ENCODE measurements at places on chromosomes 1 and 21. TPM values are rescaled to one million over a fixed set of nuclear protein-coding genes. Genes with fewer than 3 reads are reported as not detected.

GRCh38 chr1:7705048-7705907, 65.8 kb upstream of the VAMP3 start:
- peaks cover 8% of the 10 kb centered on the region for H3K4me1 ChIP-seq
- H3K36me3 ChIP-seq: no peaks in the 10 kb centered on the region
- peaks cover 56% of the 10 kb centered on the region for H3K27me3 ChIP-seq
- H3K27ac ChIP-seq: peak overlapping the region; percentile 36
- DNase-seq: peak; percentile 27

GRCh38 chr1:81006502-81006901, 794.2 kb upstream of the ADGRL2 start:
- H3K27ac ChIP-seq: no peak overlapping the region
- H3K27me3 ChIP-seq: no peaks in the 10 kb centered on the region
- no peaks in the 10 kb centered on the region for H3K36me3 ChIP-seq
- H3K4me1 ChIP-seq: no peaks in the 10 kb centered on the region
- no peak overlapping the region for H3K4me3 ChIP-seq

GRCh38 chr1:197234581-197234980, 33.5 kb upstream of the CRB1 start:
- peaks cover 3% of the 10 kb centered on the region for H3K36me3 ChIP-seq
- no peaks in the 10 kb centered on the region for H3K27me3 ChIP-seq
- H3K27ac ChIP-seq: no peak overlapping the region
- no peak overlapping the region for H3K4me3 ChIP-seq
- no peaks in the 10 kb centered on the region for H3K4me1 ChIP-seq
- no peak for DNase-seq

DNA sequence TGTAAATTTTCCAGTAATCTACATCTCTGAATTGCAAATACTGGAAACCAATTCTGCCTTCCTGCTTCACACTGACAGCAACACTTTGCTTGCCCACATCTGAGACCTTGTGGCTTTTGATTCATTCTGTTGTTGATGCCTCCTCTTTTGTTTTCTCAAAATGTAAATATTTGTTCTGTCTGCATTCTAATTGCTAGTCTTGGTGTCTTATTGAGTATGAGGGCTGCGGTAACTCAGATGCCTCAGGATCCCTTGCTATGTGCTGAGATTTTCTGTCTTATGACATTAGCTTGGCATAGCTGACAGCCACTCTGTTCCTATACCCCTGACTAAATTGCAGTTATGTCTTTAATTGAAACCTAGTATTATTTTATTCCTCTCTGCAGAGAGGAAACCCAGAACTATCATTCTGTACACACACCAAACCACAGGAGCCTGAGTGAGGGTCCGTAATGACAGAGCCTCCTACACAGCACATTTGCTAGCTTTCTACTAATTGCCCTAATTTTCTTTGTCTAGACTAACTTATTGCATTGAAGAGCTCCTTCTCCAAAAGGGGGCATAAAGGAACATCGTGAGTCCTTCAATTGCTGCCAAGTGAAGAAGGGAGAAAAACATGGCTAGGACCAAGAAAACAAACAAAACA, 72.1 kb downstream of the GREM2 start:
- H3K4me1 ChIP-seq: peaks cover 14% of the 10 kb centered on the region
- H3K27me3 ChIP-seq: no peaks in the 10 kb centered on the region
- H3K36me3 ChIP-seq: peaks cover 8% of the 10 kb centered on the region
- no peak for DNase-seq

GRCh38 chr1:116902723-116903383, 6.9 kb upstream of the PTGFRN start:
- H3K4me1 ChIP-seq: no peaks in the 10 kb centered on the region
- no peak overlapping the region for H3K27ac ChIP-seq
- H3K27me3 ChIP-seq: no peaks in the 10 kb centered on the region
- no peak for DNase-seq
- H3K4me3 ChIP-seq: no peak overlapping the region
- H3K36me3 ChIP-seq: no peaks in the 10 kb centered on the region

DNA sequence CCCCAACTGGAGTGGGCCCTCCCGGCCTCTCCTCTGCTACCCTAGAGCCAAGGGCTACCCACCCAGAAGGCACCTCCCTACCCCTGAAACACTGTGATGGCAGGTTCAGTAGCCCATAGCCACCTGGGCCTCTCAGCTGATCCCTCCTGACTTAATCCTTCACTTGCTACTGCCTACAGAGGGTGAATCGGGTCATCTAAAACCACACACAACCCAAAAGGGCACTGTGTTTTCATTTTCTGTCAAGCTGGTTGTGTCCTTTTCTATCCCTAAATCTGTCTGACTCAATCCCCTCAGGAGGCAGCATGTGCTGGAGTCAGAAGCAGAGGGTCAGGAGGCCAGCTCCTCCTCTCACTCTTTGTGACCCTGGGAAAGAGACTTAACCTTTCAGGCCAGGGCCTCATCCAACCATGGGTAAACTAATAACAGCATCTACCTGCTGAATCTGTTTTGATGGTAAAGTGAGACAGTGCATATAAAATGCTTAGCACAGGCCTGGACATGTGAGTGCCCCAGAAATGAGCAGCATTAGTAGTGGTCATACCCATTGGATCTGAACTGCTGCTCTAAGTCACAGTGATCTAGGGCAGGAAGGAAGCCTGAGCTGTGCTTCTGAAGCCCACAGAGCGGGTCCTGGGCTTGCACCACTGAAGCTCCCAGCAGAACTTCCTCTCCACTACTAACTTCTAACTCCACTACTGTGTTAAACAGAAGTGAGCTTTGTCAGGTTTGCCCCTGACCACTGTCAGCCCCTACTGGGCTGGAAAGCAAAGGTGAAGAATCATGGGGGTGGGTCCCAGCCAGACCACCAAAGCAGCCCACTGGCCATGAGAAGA, 11.0 kb downstream of the PMVK start:
- no peaks in the 10 kb centered on the region for H3K27me3 ChIP-seq
- H3K4me3 ChIP-seq: no peak overlapping the region
- peaks cover 8% of the 10 kb centered on the region for H3K36me3 ChIP-seq
- peaks cover 15% of the 10 kb centered on the region for H3K4me1 ChIP-seq
- no peak for DNase-seq

- H3K27ac ChIP-seq: no peak overlapping the region
- no peak for DNase-seq
- no peaks in the 10 kb centered on the region for H3K36me3 ChIP-seq
- H3K4me1 ChIP-seq: peaks cover 18% of the 10 kb centered on the region
- H3K27me3 ChIP-seq: peaks cover 4% of the 10 kb centered on the region
Measured at GRCh38 chr21:42013931-42014330, 3.8 kb upstream of the ZBTB21 start.

GRCh38 chr1:208217781-208218180, 26.4 kb downstream of the PLXNA2 start:
- H3K36me3 ChIP-seq: no peaks in the 10 kb centered on the region
- peaks cover 2% of the 10 kb centered on the region for H3K4me1 ChIP-seq
- no peak overlapping the region for H3K4me3 ChIP-seq
- H3K27me3 ChIP-seq: no peaks in the 10 kb centered on the region

DNA sequence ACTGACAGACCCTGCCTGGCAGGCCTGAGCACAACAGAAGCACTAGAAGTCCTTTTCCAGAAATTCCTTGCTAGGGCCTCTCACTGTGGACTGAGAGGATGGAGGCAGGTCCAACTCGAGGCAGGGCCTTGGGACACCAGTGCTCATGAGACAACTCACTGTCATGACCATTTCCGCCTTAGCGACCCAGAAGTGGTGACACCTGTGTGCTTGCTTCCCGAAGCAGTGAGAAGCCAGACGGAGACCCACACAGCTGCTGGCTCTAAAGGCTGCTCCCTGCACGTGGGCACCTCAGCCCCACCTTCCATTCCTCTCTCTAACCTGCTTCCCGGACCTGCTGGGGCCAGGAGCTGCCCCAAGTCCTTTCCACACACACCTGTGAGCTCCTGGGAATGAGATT, 33.0 kb downstream of the KCNC4 start:
- H3K4me1 ChIP-seq: peaks cover 8% of the 10 kb centered on the region
- peaks cover 9% of the 10 kb centered on the region for H3K36me3 ChIP-seq
- no peak for DNase-seq
- no peak overlapping the region for H3K27ac ChIP-seq
- no peak overlapping the region for H3K4me3 ChIP-seq

DNA sequence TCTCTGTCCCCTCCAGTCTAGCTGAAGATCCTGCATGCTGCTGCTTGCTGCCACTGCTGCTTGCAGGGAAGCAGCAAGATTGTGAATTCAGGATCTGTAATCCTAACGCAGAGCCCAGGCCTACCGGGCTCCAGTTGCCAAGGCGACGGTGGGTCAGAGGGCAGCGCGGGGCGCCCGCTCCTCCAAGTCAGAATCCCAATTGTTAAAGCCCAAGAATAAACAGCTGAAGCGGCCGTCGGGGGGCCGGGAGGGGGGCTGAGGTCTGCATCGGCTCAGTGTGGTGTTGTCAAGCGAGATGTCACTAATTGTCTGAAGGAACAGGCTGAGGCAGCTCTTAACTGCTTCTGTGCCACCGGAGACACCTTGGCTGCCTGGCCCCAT, 36.8 kb downstream of the AHDC1 start:
- no peaks in the 10 kb centered on the region for H3K27me3 ChIP-seq
- no peak overlapping the region for H3K4me3 ChIP-seq
- H3K27ac ChIP-seq: no peak overlapping the region

DNA sequence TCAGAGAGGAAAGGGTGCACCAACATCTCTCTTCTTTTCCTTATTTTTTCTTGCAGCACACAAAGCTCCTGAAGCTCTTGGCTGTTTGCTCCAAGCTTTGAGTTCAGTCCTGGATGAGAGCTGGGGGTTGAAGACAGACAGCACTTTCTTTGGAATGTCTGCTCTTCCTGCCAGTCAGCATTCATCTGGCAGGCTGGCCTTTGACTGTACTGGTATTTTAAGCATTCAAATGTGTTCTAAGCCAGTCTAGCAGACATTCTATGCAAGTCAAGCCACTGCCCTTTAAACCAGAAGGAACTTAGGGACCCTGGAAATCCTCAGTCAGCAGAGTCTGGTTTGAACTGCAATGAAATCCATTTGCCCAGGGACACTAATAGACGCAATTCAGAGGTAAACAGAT, 45.0 kb downstream of the XCL1 start:
- no peak overlapping the region for H3K27ac ChIP-seq
- H3K4me1 ChIP-seq: no peaks in the 10 kb centered on the region
- no peak for DNase-seq
- peaks cover 6% of the 10 kb centered on the region for H3K27me3 ChIP-seq
- H3K4me3 ChIP-seq: no peak overlapping the region

GRCh38 chr1:88774151-88774556, 90.1 kb downstream of the PKN2 start:
- peak overlapping the region; percentile 36 for H3K27ac ChIP-seq
- H3K36me3 ChIP-seq: peaks cover 8% of the 10 kb centered on the region
- H3K4me3 ChIP-seq: no peak overlapping the region
- H3K4me1 ChIP-seq: no peaks in the 10 kb centered on the region
- no peak for DNase-seq
- H3K27me3 ChIP-seq: no peaks in the 10 kb centered on the region

- H3K27ac ChIP-seq: no peak overlapping the region
- peaks cover 25% of the 10 kb centered on the region for H3K27me3 ChIP-seq
- no peak overlapping the region for H3K4me3 ChIP-seq
- DNase-seq: no peak
- peaks cover 6% of the 10 kb centered on the region for H3K4me1 ChIP-seq
- H3K36me3 ChIP-seq: no peaks in the 10 kb centered on the region
Measured at GRCh38 chr1:100543640-100544039, 5.7 kb downstream of the GPR88 start.

DNA sequence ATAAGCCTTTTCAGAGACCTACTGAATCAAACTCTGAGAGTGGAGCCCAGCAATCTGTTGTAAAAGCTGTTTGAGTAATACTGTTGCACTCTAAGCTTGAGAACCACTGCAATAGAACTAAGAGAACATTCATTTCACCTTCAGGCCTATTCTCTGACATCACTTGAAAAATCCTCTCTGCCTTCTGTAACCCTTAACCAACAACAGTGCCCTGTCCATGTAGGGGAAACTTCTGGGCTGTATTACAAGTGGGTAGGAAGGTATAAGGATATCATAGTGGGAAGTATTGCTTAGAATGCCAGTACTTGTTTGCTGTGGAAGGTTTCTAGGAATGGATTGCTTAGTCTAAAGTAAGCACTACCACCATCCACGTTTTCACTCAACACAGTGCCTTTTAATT, 42.9 kb downstream of the SH3GLB1 start:
- H3K27me3 ChIP-seq: no peaks in the 10 kb centered on the region
- H3K4me3 ChIP-seq: no peak overlapping the region
- no peaks in the 10 kb centered on the region for H3K4me1 ChIP-seq
- H3K27ac ChIP-seq: no peak overlapping the region
- H3K36me3 ChIP-seq: no peaks in the 10 kb centered on the region
- no peak for DNase-seq

DNA sequence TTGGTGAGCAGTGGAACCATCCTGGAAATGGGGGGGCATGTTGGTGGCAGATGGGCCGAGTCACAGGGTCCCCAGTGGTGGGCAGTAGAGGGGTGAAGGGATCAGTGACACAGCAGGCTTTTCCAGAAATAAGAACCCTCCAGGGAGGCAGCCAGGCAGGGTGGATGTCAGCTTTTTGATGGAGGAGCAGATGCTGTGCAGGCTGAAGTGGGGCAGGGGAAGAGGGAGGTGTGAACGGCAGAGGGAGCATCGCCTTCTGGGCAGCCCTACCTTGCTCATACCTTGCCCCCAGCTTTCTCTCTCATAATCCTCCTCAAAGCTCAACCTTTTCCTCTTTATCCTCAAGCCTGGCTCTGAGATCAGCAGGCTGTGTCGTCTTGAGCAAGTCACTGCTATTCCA, 131.8 kb upstream of the IPO9 start:
- no peak for DNase-seq
- peaks cover 8% of the 10 kb centered on the region for H3K27me3 ChIP-seq
- H3K4me1 ChIP-seq: no peaks in the 10 kb centered on the region
- peaks cover 4% of the 10 kb centered on the region for H3K36me3 ChIP-seq
- H3K27ac ChIP-seq: no peak overlapping the region

Gene TMEM269
- polyA plus RNA-seq: not detected

Gene CDC20
- polyA plus RNA-seq: 0.59 TPM

Gene KIF2C
- polyA plus RNA-seq: 0.61 TPM

Gene CCDC24
- not detected for polyA plus RNA-seq

Gene FAM167B
- not detected for polyA plus RNA-seq

Gene SLC27A3
- polyA plus RNA-seq: 10.0 TPM

Gene TAS1R1
- not detected for polyA plus RNA-seq

Gene GREM2
- polyA plus RNA-seq: not detected

Gene CROCC
- 1.3 TPM for polyA plus RNA-seq

Gene CD1D
- 0.15 TPM for polyA plus RNA-seq

Gene CNR2
- 0.05 TPM for polyA plus RNA-seq

Gene ITGB2
- 423 TPM for polyA plus RNA-seq
